ENCODE measurements at places on chromosomes 11 and 22. TPM values are rescaled to one million over a fixed set of nuclear protein-coding genes. Genes with fewer than 3 reads are reported as not detected.

The CEND1 gene
- not detected for total RNA-seq

The PIWIL4 gene
- total RNA-seq: 0.95 TPM

The CBLIF gene
- total RNA-seq: not detected

The EMSY gene
- 0.52 TPM for total RNA-seq

The IL10RA gene
- not detected for total RNA-seq

GRCh38 chr22:30806391-30806861, 111.8 kb downstream of the OSBP2 start:
- DNase-seq: peak; percentile 61

DNA sequence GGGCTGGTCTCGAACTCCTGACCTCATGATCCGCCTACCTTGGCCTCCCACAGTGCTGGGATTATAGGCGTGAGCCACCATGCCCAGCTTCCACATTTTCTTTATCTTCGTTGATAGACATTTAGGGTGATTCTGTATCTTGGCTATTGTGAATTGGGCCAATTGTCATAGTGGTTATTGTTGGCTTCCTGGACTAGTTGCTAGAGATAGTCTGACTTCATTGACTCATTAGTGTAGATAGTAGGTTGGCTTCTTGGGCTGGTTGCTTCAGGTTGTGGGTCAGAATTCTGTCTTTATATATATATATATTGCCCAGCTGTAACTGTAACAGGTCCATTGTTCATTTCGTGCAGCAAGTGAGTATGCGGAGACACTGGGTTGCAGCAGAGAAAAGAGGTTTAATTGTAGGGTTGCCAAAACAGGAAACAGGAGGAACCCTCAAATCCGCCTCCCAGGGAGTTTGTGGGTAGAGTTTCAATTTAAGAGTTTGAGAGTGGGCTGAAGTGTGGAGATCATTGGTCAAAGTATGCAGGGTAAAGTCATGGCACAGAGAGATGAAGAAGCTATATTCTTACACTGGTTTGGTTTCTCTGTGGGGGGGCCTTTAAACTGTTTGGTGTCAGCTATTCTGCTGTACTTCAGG, 22.0 kb downstream of the ATG13 start:
- DNase-seq: no peak

DNA sequence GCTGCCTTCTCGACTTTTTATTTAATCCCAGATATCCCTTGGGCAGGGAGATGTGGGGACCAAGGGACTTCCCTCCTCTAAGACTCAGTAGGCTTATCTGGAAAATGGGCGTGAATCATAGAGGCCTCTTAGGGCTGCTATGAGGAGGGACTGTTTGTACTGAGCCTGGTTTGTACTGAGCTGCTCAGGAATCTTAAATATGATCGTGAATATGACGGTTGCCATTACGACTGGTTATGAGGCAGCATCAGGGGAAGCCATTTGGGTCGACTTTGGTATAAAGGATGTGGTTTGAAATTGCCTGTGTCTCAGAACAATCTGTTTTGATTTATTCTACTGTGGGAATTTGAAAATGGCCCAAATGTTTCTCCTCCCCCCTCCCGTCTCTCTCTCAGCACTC, 20.6 kb downstream of the TSPAN18 start:
- DNase-seq: no peak

DNA sequence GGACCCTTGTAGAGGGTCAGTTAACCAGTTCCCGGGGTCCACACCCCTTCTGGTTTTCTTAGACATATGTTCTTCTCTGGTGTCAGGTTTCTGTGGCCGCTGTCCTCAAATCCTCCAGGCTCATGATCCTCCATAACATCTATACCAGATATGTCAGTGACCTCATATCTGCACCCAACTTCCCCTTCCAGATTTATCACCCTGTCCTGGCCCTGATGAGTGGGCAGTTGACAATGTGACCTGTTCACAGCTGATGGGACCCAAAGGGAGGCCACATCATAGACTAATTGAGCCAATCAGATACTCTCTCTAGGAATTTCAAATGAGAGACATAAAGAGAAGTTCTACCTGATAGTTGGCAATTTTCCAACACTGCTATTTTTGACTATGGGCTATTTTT, 5.1 kb downstream of the DKK3 start:
- DNase-seq: no peak

- DNase-seq: no peak
These were observed 541.4 kb upstream of the CCDC90B start for GRCh38 chr11:83827520-83827919.

DNA sequence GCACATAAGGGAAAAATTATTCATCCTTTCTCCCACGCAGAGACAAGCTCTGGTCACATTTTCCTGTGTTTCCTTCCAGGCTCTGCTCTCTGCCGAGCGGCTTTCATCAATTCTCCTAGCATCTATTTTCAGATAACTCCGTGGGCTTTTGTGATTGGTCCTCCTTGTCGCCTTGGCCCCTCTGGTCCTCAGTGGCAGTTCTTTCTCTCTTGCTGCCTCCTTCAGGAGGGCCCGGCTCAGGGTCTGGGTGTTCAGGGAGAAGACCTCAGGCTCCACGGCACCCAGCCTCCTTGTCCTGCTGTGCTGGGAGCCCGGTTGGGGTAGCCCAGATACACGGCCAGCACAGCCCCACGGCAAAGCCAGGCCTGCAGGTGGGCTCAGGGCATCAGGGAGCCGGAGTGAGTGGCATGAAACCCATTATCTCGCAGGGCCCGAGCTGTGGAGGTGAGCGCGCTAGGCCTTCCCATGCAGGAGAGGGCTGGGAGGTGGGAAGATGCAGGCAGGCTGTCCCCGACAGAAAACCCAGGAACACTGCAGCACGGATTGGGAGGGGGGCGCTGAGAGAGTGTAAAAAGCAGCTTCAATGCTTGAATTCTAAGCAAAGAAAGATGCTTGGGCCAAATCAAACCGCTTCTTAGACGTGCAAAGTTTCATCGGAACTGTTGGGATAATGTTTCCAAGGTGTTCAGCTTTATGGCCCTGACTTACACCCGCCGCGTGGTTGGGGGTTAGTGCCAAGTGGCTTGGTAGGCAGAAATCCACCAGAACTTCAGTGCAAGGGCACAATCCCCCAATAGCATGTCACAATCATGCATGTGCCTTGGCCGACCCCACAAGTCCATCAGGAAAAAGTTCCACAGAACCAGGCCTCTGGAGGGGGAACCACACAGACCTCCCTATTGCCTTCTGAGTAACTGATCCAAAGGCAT, 81.9 kb upstream of the WNT7B start:
- no peak for DNase-seq

DNA sequence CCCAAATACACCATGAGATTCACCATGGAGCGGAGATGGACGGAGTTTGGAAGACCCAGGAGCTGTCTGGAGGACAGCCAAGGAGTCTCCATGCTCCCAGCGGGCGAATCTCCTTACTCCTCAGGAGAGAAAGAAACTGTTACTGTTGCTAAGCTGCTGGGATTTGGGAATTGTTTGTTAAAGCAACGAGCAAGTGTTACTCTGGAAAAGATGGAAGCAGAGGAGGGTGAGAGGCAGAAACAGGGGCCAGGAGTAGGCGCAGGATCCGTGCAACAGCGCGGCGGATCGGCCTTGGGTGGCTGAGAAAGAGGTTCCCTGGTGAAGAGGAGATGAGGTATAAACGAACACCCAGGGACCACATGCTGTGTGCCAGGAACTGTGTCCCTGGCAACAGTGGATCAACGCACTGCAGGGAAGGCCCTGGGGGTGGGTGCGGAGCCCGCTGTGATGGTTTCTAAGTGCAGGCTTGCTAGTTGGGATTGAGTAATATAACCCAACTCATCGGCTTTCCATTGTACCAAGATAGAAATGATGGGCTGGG, 1436.4 kb downstream of the BRD1 start:
- DNase-seq: no peak

DNA sequence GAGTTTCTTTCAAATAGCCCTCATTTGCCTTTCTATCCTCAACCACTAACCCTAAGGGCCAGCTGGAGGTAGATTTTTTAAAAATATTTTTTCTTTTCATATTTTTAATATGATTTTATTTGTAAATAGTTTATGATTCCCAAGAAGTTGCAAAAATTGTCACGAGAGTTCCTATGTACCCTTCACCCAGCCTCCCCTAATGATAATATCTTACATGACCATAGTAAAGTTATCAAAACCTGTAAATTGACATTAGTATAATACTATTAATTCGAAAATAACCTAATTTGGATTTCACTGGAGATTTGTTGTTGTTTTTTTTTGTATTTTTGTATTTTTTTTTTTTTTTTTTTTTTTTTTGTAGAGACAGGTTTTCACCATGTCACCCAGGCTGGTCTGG, 495.5 kb downstream of the MIAT start:
- no peak for DNase-seq

All from Caki2 (cell line).